Calu3 (cell line): ENCODE measurements at places on chromosomes 5 and 9. TPM values are rescaled to one million over a fixed set of nuclear protein-coding genes. Genes with fewer than 3 reads are reported as not detected.

DCTN4 gene
- 51.9 and 54.1 TPM in 2 replicates for total RNA-seq

OR1L6 gene
- total RNA-seq, result not detected in 2 replicates

CATSPER3 gene
- 1.4 and 1.5 TPM in 2 replicates for total RNA-seq

CDC25C gene
- 14.9 and 15.4 TPM in 2 replicates for total RNA-seq

TLR4 gene
- total RNA-seq, result 0.12 and 0.64 TPM in 2 replicates

NMUR2 gene
- 93.2 and 178 TPM in 2 replicates for total RNA-seq

DAB2 gene
- 9.5 and 12.4 TPM in 2 replicates for total RNA-seq

LURAP1L gene
- 48.7 and 52.7 TPM in 2 replicates for total RNA-seq

BNC2 gene
- not detected in 2 replicates for total RNA-seq

GABRA6 gene
- not detected in 2 replicates for total RNA-seq

CCDC187 gene
- 0.44 and 0.73 TPM in 2 replicates for total RNA-seq

OCLN gene
- 154 and 161 TPM in 2 replicates for total RNA-seq

CDKN2AIPNL gene
- 43.7 and 51.6 TPM in 2 replicates for total RNA-seq

TMEM167A gene
- 161 and 165 TPM in 2 replicates for total RNA-seq

FRMD3 gene
- 0.38 and 0.93 TPM in 2 replicates for total RNA-seq

BTNL9 gene
- total RNA-seq, result 5.0 and 5.8 TPM in 2 replicates

NUTM2G gene
- total RNA-seq, result not detected in 2 replicates

SELENOP gene
- total RNA-seq, result 2.0 and 4.9 TPM in 2 replicates

GARIN3 gene
- total RNA-seq, result not detected in 2 replicates

ADAMTS12 gene
- 1.2 TPM in 2 replicates for total RNA-seq

NME5 gene
- total RNA-seq, result 3.9 and 4.0 TPM in 2 replicates

PCDHGA10 gene
- total RNA-seq, result 2.6 and 3.7 TPM in 2 replicates

PCDHA9 gene
- 0.59 and 0.66 TPM in 2 replicates for total RNA-seq

PDCD1LG2 gene
- total RNA-seq, result not detected in 2 replicates

ECSCR gene
- not detected in 2 replicates for total RNA-seq

PRKACG gene
- not detected in 2 replicates for total RNA-seq

TAF11L9 gene
- total RNA-seq, result not detected in 2 replicates

SPAG8 gene
- total RNA-seq, result 0.97 and 1.2 TPM in 2 replicates

ISL1 gene
- total RNA-seq, result 9.4 and 11.7 TPM in 2 replicates

WNK2 gene
- 81.2 and 85.7 TPM in 2 replicates for total RNA-seq

HBEGF gene
- total RNA-seq, result 6.4 and 7.2 TPM in 2 replicates

ALDH7A1 gene
- total RNA-seq, result 78.0 and 108 TPM in 2 replicates

FBXO4 gene
- 5.4 and 8.9 TPM in 2 replicates for total RNA-seq

SLC34A1 gene
- 0.19 and 0.64 TPM in 2 replicates for total RNA-seq

AGXT2 gene
- total RNA-seq, result not detected in 2 replicates

INSL4 gene
- total RNA-seq, result 0.44 and 0.54 TPM in 2 replicates

FBN2 gene
- total RNA-seq, result 0.22 and 0.31 TPM in 2 replicates

CCDC112 gene
- 11.2 and 11.3 TPM in 2 replicates for total RNA-seq

NTNG2 gene
- not detected in 2 replicates for total RNA-seq

GLDC gene
- total RNA-seq, result 5.1 and 8.0 TPM in 2 replicates

EGFLAM gene
- total RNA-seq, result not detected in 2 replicates

GFI1B gene
- not detected in 2 replicates for total RNA-seq

CLINT1 gene
- 214 and 233 TPM in 2 replicates for total RNA-seq

BTNL3 gene
- total RNA-seq, result not detected in 2 replicates

SPINK6 gene
- total RNA-seq, result not detected in 2 replicates

LRRC14B gene
- not detected in 2 replicates for total RNA-seq

PCDHB16 gene
- total RNA-seq, result 0.35 and 0.66 TPM in 2 replicates

SLCO6A1 gene
- total RNA-seq, result not detected in 2 replicates

PCDHA12 gene
- 0.64 and 0.78 TPM in 2 replicates for total RNA-seq

C5orf52 gene
- total RNA-seq, result not detected in 2 replicates

PCA3 gene
- total RNA-seq, result not detected in 2 replicates

CDH6 gene
- 2.3 and 3.8 TPM in 2 replicates for total RNA-seq
